Activated CD8-positive, alpha-beta memory T cell treated with anti-CD3 and anti-CD28 coated beads for 1 hour (primary cell): ENCODE measurements at places on chromosomes 6 and 20.
A peak's percentile ranks its signal among the peaks of the same experiment; 100 is the strongest.

GRCh38 chr6:67887747-67888545 is 747.1 kb upstream of the ADGRB3 start:
- no peak for DNase-seq

GRCh38 chr6:107657755-107658461 is 166.2 kb downstream of the SCML4 start:
- DNase-seq, result no peak

GRCh38 chr6:41560431-41561192 is 14.4 kb downstream of the FOXP4 start:
- DNase-seq, result peak; percentile 68

GRCh38 chr6:107585815-107586435 is 96.0 kb downstream of the SOBP start:
- no peak for DNase-seq

DNA sequence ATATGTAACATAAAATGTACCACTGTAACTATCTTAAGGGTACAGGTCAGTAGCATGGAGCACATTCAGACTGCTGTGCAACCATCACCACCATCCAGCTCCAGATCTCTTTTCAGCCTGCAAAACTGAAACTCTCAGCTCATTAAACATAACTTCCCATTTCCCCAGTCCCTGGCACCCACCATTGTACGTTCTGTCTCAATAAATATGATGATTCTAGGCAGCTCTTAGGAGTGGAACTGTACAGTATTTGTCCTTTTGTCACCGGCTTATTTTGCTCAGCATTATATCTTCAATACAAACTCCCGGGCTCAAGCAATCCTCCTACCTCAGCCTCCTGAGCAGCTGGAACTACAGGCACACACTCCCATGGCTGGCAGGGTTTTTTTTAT is 1.5 kb downstream of the ZC3H12D start:
- DNase-seq, result no peak

- DNase-seq, result no peak
Observed at GRCh38 chr6:37504024-37504423, 4.3 kb upstream of the CCDC167 start.

GRCh38 chr6:56751604-56752003 is 108.9 kb upstream of the DST start:
- no peak for DNase-seq

DNA sequence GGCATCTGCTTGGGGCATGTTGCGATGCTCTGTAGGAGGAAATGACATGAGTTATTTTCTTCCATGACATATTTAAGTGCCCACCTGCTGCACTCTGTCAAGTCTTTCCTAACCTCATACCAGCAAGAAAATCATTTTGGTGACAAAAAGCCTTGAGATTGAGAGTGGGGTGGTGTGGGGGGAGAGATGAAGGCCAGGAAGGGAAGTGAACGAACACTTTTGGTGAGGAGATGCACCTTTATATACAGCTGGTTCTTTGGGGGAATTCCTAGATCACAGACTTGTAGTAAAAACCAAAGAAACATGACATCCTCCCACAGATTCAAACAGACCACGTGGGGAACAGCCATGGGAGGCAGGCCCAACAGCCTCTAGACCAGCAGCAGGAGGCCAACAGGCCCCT is 26.1 kb downstream of the NCOA5 start:
- no peak for DNase-seq

DNA sequence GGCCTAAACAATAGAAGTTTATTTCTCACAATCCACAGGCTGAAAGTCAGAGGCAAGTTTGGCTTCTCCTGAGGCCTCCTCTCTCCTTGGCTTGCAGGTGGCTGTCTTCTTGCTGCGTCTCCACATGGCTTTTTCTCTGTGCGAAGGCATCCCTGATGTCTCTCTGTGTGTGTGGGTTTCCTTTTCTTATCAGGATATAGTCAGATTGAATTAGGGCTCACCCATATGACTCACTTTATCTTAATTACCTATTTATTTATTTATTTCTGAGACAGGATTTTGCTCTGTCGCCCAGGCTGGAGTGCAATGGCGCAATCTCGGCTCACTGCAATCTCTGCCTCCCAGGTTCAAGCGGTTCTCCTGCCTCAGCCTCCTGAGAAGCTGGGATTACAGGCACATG is 30.7 kb downstream of the LINC00237 start:
- DNase-seq, result no peak

DNA sequence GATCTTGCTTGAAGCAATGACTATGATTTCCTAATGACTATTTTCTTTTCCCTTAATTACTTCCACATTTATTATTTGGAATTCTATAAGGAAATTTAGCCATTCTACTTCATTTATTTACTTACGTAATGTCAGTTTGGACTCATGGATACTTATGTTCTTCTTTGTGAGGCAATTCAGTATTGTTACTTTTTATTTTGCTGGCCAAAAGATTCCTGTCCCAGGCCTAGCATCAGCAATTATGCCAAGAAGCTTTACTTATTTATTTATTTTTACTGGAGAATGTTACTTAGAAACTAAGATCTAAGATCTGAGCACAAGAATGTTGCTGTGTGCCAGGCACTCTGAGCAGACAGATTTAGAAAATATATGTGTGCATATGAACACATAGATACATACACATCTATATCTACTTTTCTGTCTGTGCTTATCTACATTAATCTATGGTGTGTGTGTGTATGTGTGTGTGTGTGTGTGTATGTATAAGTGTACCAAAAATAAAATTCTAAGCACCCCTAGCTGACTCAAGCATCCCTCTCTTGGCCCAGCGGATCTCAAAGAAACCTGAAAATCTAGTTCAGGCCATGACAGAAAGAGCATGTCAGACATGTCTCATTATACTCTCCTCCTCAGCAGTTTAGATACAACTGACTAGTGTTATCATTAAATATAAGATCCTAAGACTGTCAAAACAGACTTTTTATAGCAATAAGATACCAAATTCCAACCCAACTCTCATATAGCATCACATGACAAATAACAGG is 640.0 kb upstream of the GJE1 start:
- no peak for DNase-seq

GRCh38 chr6:149335924-149336608 is 18.6 kb downstream of the TAB2 start:
- no peak for DNase-seq

GRCh38 chr20:10134176-10134575 is 84.5 kb upstream of the SNAP25 start:
- DNase-seq, result no peak

DNA sequence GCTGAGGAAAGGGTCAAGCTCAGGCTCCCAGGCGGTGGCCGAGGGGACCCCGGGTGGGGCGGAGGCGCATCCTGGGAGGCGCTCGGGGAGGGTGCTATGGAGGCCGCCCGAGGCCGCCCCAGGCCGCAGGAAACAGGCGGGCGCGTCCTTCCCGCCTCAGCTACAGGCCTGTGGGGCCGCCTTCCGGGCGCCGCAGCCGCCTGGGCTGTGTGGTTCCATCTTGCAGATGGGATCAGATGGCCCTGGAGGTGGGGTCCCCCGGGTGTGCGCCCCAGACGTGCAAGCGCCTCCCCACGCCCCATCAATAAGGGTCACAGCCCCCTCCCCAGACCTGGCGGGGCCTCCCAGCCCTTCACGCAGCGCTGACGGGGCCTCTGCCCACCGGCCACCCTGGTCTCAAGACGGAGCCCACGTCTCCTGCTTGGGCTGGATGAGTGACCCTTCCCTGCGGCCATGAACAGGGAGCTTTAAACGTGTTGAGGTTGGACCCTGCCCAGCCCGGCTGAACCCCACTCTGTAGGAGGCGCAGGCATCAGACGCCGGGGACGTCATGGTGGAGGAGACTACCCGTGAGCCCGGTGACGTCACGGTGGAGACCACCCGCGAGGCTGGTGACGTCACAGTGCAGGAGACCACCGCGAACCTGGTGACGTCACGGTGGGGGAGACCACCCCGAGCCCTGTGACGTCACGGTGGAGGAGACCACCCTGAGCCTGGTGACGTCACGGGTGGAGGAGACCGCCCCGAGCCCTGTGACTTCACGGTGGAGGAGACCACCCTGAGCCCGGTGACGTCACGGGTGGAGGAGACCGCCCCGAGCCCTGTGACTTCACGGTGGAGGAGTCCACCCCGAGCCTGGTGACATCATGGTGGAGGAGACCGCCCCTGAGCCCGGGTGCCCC is 267.0 kb downstream of the DLL1 start:
- no peak for DNase-seq

- no peak for DNase-seq
Observed at GRCh38 chr6:81938991-81939732, 186.7 kb upstream of the TENT5A start.

DNA sequence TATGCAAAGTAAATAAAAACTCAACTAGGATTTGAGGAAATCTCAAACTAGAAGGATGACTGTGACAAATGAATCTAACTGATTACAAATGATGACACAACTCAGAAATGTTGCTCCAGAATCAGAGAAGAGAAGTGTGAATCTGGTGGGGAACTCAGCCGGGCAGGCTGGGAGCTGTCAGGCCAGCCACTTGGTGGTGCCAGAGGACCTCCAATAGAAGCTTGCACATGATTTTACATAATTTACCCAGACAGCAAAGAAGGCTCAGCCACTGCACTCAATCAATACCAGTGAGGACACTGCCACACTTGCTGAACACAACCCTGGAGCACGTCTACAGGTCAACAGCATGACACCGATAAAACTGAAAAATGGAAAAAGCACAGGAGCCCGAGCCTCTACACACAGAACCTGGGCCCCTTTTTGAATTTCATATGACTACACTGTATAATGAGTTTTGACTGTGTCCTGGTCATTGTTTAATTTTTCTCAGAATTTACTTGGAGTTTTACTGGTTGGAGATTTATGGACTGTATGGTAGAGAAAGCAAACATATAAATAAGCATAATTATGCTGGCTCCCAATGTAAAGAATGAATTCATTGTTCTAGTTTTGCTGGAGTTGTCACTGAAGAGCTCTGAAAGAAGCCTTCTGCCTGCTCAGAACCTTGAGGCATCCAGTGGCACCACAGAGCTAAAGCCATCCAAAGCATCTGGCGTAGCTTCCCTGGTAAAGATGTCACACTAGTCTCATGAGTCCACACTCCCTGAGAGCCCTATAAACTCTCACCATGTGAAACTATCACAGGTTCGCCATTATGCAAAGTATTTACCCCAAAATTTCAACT is 296.5 kb downstream of the THBS2 start:
- DNase-seq, result no peak

DNA sequence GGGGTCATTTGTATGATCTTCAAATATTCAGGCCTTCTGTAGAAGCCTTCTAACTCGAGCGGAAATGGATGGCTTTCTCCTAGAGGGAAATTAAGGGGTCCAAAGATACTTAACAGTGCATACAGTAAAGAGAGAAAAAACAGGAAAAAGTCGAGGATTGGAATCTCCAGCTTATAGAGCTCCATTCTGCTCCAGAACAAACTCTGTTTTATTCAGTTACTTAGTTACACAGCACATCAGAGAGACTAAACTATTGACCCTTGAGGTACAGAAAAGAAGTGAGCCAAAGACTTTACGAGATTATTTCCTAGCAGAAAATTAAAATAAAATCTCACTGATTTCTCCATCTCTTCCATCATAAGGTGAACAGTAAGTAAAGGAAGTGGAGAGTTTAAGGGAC is 43.8 kb upstream of the DSE start:
- DNase-seq, result no peak

GRCh38 chr20:51616060-51616459 is 73.5 kb upstream of the NFATC2 start:
- no peak for DNase-seq

- peak; percentile 35 for DNase-seq
Observed at GRCh38 chr6:83536034-83536646, 23.8 kb downstream of the PRSS35 start.

- no peak for DNase-seq
Observed at GRCh38 chr20:24157213-24157612, 168.6 kb upstream of the GGTLC1 start.

GRCh38 chr6:132285004-132285780 is 116.1 kb downstream of the MOXD1 start:
- DNase-seq, result no peak

GRCh38 chr20:46810448-46811223 is 84.0 kb upstream of the EYA2 start:
- no peak for DNase-seq

GRCh38 chr20:25304025-25304549 is 56.2 kb downstream of the PYGB start:
- DNase-seq, result no peak

GRCh38 chr20:45115386-45115774 is 406 bp upstream of the WFDC5 start:
- DNase-seq, result no peak
